NCI-H748 treated with DMSO at 0.1 percent for 48 hours (cell line): ENCODE measurements at places on chromosomes 5 and 9.

GRCh38 chr5:158492136-158492535 is 607.6 kb downstream of the EBF1 start:
- no peak for DNase-seq

DNA sequence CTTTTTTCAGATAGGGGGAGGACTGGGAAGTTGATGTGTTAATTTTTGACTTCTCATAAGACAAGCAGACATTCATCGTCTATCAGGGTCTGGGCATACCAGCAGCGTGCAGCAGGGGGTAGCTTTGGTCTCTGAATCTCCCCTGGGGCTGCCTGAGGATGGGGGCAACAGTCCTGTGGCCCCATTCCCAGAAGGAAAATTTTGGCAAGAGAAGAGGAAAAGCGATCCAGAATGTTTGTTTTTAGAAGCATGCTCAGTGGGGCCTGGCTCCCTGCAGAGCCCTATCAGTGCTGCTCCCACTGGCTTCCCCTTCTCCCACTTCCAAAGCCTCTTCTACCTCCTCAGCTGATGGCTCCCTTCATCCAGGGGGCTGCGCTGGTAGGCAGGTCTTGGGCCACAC is 194.8 kb upstream of the IL12B start:
- DNase-seq: no peak

DNA sequence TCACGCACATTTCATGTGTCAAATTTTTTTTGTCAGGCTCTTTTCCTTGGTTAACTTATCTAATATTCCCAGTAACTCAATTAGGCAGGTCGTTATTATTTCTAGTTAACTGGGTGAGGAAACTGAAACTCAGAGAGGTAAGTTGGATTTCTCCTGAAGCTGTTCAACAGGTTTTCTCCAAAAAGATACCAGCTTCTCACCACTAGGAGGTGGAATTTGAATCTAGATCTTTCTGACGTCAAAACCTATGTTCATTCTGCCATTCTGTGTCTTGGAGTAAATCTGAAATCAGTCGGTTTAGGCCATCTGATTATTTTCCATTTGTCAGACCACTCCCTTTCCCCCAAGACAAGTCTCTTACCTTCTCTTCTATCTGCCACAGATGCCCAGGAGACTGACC is 572.9 kb downstream of the ACTL7B start:
- DNase-seq: no peak

- DNase-seq: no peak
Measured at GRCh38 chr9:87610200-87611155, 112.8 kb downstream of the DAPK1 start.

- no peak for DNase-seq
Measured at GRCh38 chr5:7494481-7495130, 98.7 kb downstream of the ADCY2 start.

GRCh38 chr9:72247549-72247948 is 98.3 kb downstream of the GDA start:
- DNase-seq: no peak

GRCh38 chr5:199197-199949 is 8.1 kb downstream of the LRRC14B start:
- DNase-seq: no peak

- DNase-seq: no peak
Measured at GRCh38 chr5:66039296-66039695, 104.8 kb upstream of the SREK1 start.

DNA sequence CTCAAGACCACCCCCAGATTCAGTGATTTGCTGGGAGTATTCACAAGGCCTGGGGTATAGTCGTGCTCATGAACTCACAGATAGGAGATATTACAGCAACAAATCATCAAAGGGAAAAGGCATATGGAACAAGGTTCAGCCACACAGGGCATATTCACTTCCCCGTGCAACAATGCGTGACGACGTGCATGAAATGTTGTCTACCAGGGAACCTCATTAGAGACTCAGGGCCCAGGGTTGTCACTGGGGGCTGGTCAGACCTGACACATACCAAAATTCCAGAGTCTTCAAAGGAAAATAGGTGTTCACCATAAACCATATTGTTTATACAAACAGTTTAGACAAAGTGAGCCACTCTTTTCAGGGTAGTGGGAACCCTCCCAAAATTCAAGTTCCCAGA is 212.4 kb downstream of the RFK start:
- DNase-seq: no peak

DNA sequence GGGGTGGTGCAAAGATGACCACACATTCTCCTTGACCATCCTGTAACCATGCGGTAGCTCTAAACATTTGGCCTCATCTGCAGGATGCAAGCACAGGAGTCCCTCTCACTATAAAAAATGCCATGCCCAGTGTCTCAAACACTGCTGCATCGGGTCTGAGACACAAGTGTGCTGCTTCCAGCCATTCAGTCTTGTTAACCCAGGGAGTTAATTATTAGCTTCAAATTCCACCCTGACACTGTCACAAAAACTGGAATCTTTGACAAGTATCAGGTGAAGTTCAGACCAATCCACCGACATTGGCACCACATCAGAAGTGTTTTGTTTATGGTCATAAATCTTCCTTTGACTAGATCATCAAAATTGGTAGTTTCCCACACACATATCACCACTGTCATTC is 119.1 kb upstream of the RASEF start:
- DNase-seq: no peak

DNA sequence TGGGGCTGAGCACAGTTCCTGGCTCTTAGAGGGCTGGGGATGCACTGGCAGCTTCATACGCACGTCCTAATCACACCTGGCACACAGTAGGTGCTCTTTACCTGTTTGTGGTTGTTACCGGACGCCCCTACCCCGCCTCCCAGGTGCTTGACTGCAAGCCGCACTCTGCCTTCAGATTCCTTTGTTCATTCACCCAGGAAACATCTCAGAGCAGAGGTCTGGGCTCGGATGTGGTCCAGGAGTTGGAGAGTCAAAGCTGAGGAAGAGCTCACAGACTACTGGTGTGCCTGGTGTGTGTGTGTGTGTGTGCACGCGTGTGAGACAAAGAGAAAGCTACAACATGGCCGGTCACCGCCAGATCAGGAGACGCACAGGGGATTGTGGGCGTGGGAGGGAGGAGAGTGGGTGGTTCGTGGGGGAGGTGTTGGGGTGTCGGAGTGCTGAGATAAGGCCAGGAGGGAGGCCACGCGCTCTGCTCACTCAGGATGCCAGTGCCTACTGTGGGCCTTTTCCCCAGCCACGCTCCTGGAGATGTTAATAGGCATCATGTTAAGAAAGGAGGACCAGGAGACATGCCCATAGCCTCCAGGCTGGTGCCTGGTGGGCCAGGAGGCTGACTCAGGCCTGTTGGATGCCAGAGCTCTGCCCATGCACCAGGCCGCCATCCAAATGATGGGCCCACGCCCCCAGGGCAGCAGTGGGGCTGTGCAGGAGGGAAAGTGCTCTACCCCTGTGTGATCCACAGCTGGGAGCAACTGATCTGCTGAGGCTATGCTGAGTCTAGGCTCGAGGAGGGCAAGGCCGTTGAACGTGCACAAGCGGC is 39.9 kb downstream of the CRB2 start:
- no peak for DNase-seq

DNA sequence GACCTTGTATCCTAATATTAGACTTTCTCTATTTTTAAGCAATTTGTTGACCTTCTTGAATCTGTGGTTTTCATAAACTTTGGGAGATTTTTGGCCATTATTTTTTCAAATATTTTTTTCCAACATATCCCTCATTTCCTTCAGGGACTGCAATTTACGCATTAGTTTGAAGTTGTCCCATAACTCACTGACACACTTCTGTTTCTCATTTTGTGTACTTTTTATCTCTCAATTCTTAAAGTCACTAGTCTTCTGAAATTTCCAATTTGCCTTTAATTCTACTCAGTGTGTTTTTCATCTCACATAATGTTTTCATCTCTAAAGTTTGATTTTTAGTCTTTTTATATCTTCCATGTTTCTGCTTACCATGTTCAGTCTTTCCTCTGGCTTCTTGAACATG is 356.8 kb downstream of the RAB3C start:
- no peak for DNase-seq

DNA sequence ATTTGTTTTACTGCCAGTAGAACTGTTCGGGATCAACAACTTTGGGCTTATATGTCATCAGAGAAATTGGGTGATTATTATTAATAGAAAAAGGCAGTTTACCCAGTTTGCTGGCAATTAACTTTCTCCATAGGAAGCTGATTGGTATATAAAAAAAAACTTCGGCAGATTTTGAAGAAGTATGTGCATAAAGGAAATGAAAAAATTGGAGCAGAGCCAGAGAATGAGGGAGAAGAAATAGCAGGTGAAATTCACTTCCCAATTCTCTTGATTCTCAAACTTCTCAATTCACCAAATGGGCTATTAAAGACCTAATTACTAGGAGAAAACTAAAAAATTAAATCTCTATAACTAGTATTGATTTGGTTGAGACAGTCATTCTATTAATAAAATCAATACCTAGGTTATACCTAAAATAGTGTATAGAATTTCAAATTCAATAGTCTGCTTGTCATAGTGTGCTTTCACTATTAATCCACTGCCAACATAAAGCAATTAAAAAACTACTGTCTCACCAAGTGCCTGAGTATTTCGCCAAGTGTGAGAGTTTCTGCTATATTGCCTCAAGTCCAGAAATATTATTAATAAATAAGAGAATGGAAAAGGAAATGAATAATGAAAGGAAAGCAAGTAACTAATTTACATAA is 47.5 kb downstream of the STX17 start:
- DNase-seq: no peak

DNA sequence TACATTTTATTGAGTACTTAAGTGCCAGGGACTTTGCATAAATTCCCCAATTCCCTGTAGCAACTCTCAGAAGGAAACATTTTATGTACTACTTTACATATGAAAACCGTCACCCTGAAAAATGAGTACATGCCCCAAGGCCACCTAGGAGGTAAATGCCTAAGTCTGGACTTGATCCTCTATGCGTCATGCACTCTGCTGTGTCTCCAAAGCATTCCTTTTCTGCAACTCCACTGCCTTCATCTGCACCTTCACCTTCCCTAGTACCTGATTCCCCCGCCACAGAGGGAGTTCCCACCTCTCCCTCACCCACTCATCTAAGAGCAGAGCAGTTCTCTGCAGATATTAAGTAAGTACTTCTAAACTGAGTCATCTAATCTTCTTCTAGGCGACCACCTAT is 75.2 kb upstream of the HRH2 start:
- DNase-seq: no peak

- DNase-seq: no peak
Measured at GRCh38 chr9:89352451-89352850, 34.2 kb downstream of the SECISBP2 start.

DNA sequence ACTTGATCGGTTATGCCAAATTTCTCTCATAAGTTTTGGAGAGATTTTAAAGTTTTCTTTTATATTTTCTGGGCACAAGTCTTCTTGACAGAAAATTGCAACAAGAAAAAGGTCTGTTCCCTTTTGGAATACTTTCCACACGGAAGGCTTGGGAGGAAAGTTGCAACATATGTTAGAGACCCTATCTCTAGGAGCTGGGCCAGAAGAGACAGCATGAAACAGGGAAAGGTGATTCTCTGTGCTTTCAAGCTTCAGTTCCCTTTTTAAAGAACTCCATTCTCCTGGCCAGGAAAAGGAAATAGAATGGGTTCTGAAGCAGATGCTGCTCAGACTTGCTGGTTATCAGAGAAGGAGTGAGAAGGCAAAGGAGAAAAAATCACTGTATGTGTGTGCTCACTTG is 368.3 kb downstream of the SPATA31D1 start:
- no peak for DNase-seq

GRCh38 chr5:80592761-80593160 is 22.7 kb upstream of the ANKRD34B start:
- DNase-seq: no peak

- DNase-seq: no peak
Measured at GRCh38 chr5:61788548-61788947, 456.5 kb downstream of the ZSWIM6 start.

GRCh38 chr5:116539222-116539621 is 35.4 kb downstream of the SEMA6A start:
- no peak for DNase-seq

- DNase-seq: no peak
Measured at GRCh38 chr5:112346411-112347044, 72.5 kb downstream of the EPB41L4A start.

- DNase-seq: no peak
Measured at GRCh38 chr9:129442803-129443511, 177.9 kb downstream of the C9orf50 start.

- DNase-seq: no peak
Measured at GRCh38 chr5:73814233-73814846, 188.3 kb downstream of the ARHGEF28 start.

DNA sequence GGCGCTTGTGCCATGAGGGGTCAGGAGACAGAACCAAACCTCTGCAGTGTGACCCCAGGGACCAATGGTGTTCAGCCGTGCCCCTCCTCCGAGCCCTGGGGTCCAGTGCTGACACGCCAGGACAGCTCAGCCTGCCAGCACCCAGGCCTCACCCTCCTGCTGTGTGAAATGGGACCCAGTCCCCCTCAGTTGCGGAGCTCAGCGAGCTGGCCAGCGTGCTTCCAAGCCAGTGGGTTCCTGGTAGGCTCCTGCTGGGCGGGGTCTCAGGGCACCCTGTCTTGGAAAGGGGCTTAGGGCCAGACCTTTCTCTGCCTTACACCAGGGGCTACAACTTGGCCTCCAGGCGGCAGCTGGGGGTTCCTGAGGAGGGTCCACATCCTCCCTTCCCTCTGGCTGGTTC is 4.4 kb downstream of the RNF44 start:
- DNase-seq: no peak

GRCh38 chr5:133438487-133438886 is 173.9 kb downstream of the FSTL4 start:
- no peak for DNase-seq

DNA sequence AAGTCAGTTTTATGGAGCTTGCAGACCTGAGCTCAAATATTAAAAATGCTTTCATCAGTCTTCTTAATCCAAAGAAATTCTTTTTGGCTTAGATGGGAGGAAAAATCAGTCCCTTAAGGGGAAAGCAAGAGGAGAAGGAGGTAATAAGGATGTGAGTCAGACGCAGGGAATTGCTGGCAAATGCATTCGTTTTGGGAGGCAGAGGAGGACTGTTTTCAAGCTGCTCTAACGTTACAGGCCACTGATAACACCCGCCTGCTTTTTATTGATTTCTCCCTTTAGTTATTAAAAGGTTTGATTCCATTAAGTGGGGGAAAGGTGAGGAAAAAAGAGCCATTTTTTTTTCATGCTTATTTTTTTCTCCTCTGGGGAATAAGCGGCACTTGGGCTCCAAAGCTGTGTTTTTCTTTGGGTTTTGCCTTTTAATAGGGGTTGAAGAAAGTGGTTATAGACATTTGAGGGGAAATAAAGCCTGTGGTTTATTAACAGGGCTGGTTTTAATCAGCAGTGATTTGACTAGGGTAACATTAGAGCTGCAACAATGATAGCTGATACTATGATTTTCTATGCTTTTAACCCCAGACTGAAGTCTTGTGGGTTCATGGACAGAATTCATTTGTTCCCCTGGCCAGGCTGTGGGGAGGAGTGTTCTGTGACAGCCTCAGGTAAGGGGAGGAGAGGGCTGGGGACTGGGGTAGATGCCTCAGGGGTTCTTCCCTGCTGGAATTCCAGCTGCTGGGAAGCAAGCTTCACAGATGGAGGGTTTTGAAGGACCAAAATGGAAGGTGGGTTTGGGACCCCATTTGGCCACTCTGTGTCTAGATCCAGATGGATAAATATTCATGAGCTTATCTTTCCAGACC is 225.2 kb downstream of the GAS1 start:
- DNase-seq: no peak
